ENCODE measurements at places on chromosomes 2 and 18.

DNA sequence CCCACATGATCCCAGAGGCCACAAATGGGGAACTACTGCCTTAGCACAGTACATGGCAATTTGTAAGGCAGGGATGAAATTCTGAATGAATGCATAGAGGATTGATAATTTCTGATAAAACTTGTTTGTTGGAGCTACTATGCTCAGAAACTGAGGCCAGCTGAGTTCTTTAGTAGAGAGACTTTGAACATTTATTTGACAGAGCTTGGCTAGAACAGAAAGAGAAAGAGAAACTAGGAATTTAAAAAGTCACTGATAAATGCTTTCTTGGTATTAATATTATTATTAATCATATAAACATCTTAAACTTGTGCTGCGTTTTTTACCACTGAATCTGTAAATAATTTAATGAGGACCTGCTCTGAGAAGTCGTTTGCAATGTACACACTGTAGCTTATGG lies 923.7 kb upstream of the CNTNAP5 start:
- DNase-seq: no peak

DNA sequence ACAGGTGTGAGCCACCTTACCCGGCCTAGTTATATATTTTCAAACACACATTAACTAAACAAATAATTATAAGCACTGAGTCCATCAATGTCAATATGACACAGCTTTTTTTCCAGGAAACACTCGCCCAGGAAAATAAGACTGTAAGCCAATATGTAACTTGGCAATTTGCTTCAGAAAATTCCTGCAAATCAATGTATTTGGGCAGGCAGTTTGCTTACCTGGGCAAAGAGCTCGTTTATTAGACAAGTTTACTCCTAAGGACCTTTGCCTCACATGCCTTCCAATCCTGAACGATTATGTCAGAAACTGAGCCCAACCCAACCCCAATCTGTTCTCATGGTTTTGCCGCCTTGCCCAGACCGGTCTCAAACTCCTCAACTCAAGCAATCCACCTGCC lies 34.7 kb upstream of the NDUFV2 start:
- no peak for DNase-seq

DNA sequence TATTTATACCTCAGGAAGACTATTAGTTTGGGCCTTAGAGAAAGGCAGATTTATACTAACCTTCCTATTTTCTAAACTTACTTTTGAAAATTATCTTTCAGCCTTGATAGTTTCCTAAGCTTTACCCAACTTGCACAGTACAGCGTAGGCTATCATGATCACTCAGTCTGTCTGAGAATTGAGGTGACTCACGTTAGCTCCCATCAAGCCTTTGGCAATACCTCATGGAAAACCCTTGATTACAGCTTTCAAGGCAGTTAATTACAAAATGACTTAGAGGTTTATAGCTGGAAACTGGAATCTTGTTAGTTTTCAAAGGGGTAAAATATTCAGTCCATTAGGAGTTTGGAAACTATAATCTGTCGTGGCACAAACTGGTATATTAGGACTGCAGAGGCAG lies 26.4 kb upstream of the ARMC9 start:
- peak; percentile 55 for DNase-seq

- no peak for DNase-seq
Observed at GRCh38 chr2:149596471-149596870, 8.9 kb upstream of the MMADHC start.

DNA sequence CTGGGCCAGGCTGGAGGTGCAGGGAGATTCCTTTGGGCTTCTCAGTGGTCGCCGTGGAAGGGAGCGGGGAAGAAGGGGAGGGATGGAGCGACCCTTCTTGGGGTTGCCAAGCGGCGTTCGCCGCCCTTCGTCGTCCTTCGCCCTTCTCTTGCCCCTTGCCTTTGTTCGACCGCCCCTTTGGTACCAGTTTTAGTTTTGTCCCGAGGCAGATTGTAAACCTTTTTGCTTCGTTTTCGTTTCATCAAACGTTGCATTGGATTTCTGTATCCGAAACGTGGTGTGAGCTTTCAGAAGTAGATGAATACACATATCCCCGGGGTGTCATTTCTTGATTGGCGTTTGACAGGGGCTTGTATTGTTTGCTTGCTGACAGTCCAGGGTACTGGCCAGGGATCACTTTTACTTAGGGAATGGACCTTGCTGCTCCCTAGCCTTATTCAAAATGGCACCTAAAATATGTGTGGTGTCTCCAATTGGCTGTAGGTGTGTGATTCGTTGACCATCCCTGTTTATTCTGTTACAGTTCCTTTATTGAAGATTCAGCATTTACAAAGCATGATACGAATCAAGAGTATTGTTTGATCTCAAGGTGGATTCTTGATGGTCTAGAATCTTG lies 788 bp downstream of the USP14 start:
- DNase-seq: no peak

GRCh38 chr2:156064540-156064939 lies 268.0 kb downstream of the NR4A2 start:
- DNase-seq: no peak

Measured in AG09319 (cell line).